Activated CD8-positive, alpha-beta T cell treated with anti-CD3 and anti-CD28 coated beads for 36 hours (primary cell): ENCODE measurements at places on chromosomes 2 and 18. TPM values are rescaled to one million over a fixed set of nuclear protein-coding genes. Genes with fewer than 3 reads are reported as not detected.
A peak's percentile ranks its signal among the peaks of the same experiment; 100 is the strongest.

DNA sequence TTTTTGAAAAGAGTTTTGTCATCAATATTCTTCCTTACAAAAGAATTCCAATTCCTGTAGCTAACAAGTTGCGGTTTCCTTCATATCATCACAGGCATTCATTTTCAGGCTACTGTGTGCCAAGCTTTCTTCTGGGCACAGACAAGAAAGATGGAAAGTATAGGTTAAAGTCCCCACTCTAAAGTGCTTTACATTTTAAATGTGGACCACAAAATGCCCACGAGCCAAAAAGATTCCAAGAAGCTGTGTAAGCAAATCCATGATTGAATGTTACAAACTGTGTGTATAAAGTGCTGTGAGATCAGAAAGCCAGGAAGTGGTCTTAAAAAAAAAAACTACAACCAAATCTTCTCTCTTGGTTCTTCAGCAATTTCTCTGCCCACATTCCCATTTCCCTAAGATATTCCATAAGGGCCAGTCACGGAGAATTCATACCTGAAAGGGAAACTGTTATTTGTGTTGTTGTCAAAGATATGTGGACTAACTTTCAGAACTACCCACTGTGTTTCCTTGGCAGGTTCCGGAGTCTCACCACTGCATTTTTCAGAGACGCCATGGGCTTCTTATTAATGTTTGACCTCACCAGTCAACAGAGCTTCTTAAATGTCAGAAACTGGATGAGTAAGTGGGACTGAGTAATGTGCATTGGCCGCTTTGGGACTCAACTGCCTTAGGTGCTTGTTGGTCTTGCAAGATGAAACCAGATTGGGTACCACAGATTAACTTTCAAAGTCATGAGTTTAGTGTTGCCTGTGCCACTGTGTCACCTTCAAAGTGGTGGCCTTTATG is 55.7 kb downstream of the RAB27B start:
- no peaks in the 10 kb centered on the region for H3K4me1 ChIP-seq
- H3K27ac ChIP-seq, result no peak overlapping the region
- no peak for DNase-seq
- peaks cover 4% of the 10 kb centered on the region for H3K27me3 ChIP-seq

- DNase-seq, result no peak
- peaks cover 38% of the 10 kb centered on the region for H3K36me3 ChIP-seq
- no peak overlapping the region for H3K4me3 ChIP-seq
These were observed 32.6 kb upstream of the ENOSF1 start for GRCh38 chr18:744832-745597.

GRCh38 chr2:148896136-148896535 is 21.1 kb downstream of the KIF5C start:
- no peak overlapping the region for H3K27ac ChIP-seq
- peaks cover 3% of the 10 kb centered on the region for H3K4me1 ChIP-seq
- no peak overlapping the region for H3K4me3 ChIP-seq
- DNase-seq, result no peak

GRCh38 chr2:189150033-189150432 is 29.5 kb downstream of the COL5A2 start:
- no peak overlapping the region for H3K27ac ChIP-seq
- H3K36me3 ChIP-seq, result no peaks in the 10 kb centered on the region
- H3K4me3 ChIP-seq, result no peak overlapping the region

DNA sequence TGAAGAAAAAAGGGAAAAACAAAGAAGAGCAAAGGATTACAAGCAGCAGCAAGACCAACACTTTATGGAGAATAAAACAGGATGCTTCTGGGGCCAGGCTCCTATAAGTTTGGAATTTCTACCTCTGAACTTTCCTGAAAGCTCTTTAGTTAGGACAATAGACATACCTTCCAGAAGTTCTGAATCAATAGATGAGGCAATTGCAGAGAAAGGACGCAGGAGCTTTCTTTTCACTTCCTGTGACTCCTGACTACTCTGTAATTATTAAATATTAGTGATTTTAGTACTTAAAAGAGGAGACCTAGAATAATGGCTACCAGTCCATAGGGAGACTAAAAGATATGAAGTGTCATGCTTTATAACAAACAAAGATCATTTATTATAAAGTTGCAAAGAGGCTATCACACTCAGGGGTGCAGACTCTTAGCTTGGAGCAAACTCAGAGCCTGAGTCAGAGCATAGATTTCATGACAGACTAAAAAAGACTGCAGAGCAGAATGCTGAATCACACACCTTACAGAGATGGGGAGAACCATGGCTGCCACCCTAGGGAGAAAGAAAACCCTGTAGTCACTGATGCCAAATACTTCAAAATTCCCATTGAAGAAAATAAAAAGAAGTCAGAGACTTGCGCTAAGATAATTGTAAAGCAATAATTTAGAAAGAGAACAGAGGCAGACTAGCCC is 52.5 kb upstream of the FAM136A start:
- peaks cover 8% of the 10 kb centered on the region for H3K27me3 ChIP-seq
- no peak for DNase-seq
- H3K27ac ChIP-seq, result no peak overlapping the region
- no peaks in the 10 kb centered on the region for H3K36me3 ChIP-seq
- H3K4me3 ChIP-seq, result no peak overlapping the region

- no peaks in the 10 kb centered on the region for H3K27me3 ChIP-seq
- H3K4me3 ChIP-seq, result no peak overlapping the region
- H3K36me3 ChIP-seq, result no peaks in the 10 kb centered on the region
- no peaks in the 10 kb centered on the region for H3K4me1 ChIP-seq
- H3K27ac ChIP-seq, result no peak overlapping the region
These were observed 337.7 kb downstream of the DYSF start for GRCh38 chr2:71791061-71791450.

GRCh38 chr2:120109186-120110061 is 96.5 kb downstream of the EPB41L5 start:
- H3K27me3 ChIP-seq, result no peaks in the 10 kb centered on the region
- no peak overlapping the region for H3K4me3 ChIP-seq
- H3K36me3 ChIP-seq, result peaks cover 2% of the 10 kb centered on the region
- H3K27ac ChIP-seq, result peak overlapping the region; percentile 87
- DNase-seq, result no peak

DNA sequence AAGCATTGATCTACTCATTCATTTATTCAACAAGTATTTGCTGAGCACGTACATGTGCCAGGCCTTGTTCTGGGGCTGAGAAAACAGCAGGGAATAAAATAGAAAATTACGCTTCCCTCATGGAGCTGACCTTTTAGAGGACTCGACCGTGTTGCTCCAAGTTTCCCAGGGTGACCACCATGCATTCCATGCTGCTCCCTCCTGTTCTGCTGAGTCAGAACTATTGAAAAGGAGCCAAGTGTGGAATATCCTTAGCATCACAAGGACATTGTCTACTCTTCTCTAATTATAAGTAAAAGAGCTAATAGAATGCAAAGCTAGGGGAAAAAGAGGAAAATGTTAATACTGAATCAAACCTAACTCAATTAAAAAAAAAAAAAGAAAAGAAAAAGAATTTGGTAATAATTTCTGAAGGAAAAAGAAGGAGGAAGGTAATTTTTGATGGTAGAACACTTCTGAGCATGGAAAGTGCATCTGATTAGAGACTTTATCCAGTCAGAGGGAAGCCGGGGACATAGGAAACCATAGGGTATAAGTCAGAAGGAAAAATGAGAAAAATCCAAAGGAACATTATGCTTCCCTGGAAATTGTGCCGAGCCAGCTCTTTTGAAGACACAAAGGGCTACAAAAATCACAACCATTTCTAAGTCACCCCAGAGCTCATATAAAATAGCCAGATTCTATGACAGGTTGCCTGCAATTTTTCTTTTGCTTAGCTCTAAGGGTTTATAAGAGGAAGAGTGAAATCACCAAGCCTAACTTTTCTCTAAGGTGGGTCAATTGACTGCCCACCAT is 339.4 kb downstream of the RND3 start:
- H3K36me3 ChIP-seq, result no peaks in the 10 kb centered on the region
- H3K4me3 ChIP-seq, result no peak overlapping the region

DNA sequence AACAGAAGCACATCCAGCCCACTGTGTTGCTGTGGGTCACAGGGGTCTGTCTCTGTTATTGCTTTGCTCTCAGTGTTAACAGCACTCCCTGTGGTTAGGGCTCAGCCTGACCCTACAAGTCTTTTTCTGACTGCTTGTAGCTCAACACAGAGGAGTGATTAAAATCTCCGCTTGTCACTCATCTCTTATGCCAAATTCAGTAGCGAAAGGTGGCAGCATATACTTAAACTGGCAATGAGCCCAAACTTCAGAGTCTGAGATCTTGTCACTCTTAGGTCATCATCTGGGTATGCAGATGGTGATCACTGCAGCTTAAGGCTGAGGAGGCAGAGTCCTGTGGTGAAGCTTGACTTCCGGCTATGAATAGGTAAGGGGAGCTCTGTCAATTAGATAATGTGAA is 63.3 kb upstream of the CSRNP3 start:
- no peaks in the 10 kb centered on the region for H3K36me3 ChIP-seq
- H3K27ac ChIP-seq, result no peak overlapping the region
- H3K27me3 ChIP-seq, result peaks cover 3% of the 10 kb centered on the region
- DNase-seq, result no peak
- no peak overlapping the region for H3K4me3 ChIP-seq

Gene PRKAG3
- total RNA-seq, result not detected

Gene PRKRA
- 74.8 TPM for total RNA-seq

Gene IAH1
- 67.3 TPM for total RNA-seq

Gene FBXO41
- 42.0 TPM for total RNA-seq
